Cerebellum (tissue), 4 donors: ENCODE measurements at places on chromosomes 1 and 21. TPM values are rescaled to one million over a fixed set of nuclear protein-coding genes. Genes with fewer than 3 reads are reported as not detected.

The LAX1 gene
- not detected for total RNA-seq

The CLIC4 gene
- total RNA-seq = 76.4 TPM

The LRRC47 gene
- 21.0 TPM for total RNA-seq

The LCA5L gene
- 0.18 TPM for total RNA-seq

The URB2 gene
- 12.5 TPM for total RNA-seq
